ENCODE measurements at places on chromosomes 2 and 18.

DNA sequence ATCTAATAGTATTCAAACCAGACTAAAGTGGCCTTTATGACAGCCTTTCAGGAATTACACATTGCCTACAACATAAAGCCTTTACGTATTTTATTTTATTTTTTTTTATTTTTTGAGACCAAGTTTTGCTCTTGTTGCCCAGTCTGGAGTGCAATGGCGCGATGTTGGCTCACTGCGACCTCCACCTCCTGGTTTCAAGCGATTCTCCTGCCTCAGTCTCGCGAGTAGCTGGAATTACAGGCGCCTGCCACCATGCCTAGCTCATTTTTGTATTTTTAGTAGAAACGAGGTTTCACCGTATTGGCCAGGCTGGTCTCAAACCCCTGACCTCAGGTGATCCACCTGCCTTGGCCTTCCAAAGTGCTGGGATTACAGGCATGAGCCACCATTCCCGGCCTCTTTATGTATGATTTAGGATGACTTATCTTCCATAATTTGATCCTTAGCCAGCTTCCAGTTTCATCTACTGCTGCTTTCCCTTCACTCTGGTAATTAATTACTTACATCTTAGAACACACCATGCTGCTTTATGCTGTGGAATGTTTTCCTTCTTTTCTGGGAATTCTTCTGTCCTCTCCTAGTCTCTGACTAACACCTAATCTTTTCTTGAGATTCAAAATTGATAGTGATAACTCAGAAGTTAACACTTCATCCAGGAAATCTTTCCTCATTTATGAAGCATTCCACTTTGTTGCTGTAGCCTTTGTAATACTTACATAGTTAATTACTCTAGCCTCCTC is 2.6 kb downstream of the USP14 start:
- DNase-seq = no peak

DNA sequence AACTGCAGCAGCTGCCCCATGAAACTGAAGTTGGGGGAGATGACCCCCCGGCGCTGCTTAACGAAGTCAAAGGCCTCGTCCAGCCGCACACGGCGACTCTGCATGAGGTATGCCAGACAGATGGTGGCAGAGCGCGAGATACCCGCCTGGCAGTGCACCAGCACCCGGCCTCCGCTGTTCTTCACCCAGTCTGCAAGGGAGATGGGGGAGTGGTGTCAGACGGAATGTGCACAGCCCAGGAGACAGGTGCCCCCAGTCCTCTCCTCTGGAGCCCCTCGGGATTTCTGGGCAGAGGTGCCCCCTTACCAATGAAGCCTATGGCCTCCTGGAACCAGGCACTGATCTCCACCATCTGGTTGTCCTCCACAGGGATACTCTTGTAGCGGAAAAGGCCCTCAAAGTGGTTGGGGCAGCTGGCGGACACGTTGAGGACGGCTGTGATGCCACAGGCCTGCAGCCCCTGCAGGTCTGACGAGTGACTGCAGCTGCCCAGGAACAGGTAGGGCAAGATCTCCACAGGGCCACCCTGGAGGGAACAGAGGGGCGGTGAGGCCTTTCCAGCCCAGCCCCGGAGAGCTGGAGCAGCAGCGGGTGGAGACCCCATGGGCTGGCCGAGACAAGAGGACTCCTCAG is 1.3 kb downstream of the DUSP2 start:
- peak; percentile 59 for DNase-seq

- DNase-seq = no peak
Measured at GRCh38 chr2:170972296-170973224, 43.5 kb downstream of the GORASP2 start.

- DNase-seq = no peak
Measured at GRCh38 chr18:10949655-10950054, 199.7 kb downstream of the PIEZO2 start.

- no peak for DNase-seq
Measured at GRCh38 chr2:197310987-197311420, 424 bp upstream of the ANKRD44 start.

DNA sequence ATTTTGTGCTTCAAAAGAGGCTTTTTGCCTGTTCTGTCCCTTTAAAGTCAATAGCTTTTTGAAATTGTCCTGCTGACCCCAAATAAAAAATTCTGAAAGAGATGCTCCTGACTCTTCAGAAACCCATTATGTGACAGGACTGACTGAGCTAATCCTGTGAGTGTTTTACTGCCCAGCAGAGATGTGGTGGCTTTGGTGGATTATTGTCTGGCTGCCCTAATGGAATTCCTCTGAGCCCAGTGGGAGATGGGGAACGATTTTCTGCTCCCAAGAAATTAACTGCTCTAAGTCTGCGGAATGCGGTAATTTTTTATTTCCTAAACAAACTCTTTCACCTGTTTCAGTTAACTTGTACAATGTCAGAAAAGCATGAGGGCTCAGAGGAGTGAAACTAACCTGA is 258.2 kb downstream of the IKZF2 start:
- DNase-seq = peak; percentile 32

DNA sequence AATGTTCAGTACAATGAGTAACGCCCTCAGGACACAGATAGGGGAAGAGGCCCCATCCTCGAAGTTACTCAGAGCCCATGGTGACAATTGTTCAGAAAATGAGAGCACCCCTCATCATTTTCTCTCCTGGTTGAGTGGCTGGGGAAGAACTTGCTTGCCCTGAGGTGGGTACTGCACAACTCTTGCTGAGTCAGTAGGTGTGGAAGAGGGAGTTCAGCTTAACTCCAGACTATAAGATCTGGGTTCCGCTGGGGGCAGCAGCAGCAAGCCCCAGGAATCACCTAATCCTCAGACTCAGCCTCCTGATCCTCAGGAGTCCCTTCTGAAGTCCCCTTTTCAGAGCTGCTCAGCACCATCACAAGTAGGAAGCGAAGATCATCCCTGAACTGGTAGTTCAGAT is 123.7 kb downstream of the PIEZO2 start:
- DNase-seq = peak; percentile 19

- DNase-seq = no peak
Measured at GRCh38 chr2:195122653-195123052, 534.4 kb upstream of the SLC39A10 start.

GRCh38 chr2:199019898-199020507 is 437.7 kb downstream of the SATB2 start:
- peak; percentile 56 for DNase-seq

DNA sequence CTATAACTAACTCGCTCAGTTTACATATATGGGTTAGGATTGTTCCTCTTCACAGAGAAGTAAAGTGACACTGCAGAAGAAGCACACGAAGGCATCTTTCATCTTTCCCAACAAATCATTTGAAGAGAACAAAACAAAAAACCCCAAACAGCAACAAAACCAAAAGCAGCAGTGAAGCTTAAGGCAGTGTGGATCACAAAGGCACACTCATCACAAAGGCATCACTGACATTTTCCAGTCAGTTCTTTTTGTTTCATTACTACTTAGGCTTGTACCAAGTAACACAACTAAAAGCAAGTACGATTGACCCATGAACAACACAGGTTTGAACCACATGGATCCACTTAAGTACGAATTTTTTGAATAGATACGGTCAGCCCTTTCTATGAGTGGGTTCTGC is 75.7 kb downstream of the RNF152 start:
- DNase-seq = no peak

DNA sequence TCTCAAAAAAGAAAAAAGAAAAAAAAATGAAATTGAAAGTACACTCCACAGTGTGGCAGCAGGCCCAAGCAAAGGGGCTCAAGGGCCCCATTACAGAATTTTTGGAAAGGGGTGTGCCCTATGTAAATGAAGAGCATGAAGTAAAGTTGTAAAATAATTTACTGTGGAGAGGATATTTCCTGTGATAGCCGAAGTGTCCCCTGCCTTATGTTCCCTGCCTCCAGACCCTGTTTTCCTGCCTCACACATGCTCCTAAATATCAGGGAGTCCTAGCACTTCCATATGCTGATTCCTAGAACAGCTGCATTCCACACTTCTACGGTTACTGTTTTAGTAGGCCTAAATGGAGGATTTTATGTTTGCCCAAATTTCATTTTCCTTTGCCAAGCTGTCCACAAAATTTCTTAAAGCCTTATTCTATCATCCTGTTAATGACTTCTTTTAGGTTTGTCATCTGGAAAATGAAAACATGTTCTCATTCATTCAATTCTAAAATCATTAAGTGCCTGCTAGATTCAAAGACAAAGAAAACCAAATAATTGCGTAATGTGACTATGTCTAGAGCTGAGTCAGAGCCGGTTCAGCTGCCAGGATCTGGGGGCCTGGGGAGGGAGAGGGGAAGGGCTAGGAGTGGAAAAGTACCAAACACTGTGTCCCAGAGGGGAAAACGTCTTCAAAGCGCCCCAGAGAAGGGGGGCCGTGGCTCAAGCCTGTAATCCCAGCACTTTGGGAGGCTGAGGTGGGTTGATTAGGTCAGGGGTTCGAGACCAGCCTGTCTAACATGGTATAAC is 25.9 kb upstream of the IMPA2 start:
- DNase-seq = no peak

DNA sequence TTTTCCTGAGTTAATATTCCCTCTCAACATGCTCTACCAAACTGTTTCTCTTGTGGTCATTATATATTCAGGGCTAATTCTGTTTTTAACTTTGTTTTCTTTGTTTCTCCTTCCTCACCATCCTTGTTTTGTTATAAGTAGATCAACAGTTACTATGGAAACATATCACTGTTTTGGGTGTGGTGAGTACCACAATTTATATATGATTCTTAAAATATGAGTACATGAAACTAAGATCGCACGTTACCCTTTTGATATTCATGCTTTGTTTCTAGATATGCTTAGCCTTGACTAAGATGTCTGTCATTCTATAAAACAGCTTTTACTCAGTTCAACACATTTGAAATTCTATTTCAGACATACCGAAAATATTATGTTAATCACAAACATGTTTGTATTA is 232.3 kb upstream of the ITGA4 start:
- no peak for DNase-seq

- DNase-seq = no peak
Measured at GRCh38 chr2:225841314-225841713, 441.8 kb downstream of the NYAP2 start.

- no peak for DNase-seq
Measured at GRCh38 chr2:191171286-191171685, 20.5 kb upstream of the STAT4 start.

GRCh38 chr2:204261846-204262245 is 283.4 kb upstream of the PARD3B start:
- no peak for DNase-seq

GRCh38 chr2:196808083-196808665 is 981 bp downstream of the C2orf66 start:
- no peak for DNase-seq

DNA sequence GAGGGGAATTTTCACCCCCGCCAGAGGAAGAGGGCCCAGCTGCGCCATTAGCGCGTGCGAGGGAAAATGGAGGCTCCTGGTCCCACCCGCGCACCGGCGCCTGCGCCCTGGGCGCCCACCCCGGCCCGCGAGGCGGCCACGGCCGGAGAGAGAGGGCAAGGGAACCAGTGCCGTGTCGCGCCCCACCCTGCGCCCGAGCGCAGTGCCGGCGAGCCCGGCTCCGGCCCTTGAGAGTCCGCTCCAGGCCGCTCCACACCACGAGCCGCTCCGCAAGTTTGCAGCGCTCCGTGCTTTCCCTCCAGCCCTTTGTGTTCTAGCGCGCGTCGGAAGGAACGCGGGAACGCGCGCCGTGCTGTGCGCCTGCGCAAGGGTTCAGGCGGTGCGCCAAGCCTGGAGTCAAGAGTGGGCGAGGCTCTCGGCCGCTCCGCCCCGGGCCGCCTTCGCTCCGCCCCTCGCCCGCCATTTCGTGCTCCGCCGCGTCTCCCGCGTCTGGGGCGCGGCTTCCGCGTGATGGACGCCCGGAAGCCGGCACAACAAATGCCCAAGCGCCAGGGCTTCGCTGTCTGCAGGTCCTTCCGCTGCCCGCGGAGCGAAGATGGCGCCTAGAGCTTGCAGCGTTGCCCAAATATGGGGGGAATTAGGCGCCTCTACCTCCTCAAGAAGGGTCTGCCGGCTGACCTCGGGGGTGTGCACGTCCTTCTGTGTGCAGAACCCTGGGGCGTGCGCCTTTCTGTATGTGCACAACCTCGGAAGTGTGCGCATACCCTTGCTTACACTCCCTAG is 46.1 kb upstream of the PTMA start:
- DNase-seq = no peak

GRCh38 chr2:35827086-35827485 is 528.5 kb upstream of the CRIM1 start:
- DNase-seq = no peak

GRCh38 chr2:22355816-22356433 is 1029.1 kb upstream of the KLHL29 start:
- peak; percentile 69 for DNase-seq

DNA sequence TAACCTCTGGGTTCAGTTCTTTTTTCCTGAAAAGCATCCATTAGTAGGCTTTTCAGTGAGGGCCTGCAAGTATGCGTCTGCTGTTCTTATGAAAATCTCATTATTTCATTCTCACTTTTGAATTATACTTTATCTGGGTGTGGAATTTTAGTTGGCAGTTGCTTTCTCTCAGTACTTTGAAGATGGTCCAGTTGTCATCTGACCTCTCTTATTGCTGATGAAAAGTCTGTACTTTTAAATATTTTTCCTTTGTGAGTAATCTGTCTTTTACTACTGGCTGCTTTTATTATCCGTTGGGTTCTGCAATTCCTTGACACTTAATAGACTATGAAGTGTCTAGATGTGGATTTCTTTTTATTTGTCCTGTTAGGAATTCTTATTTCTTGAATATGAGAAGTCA is 307.8 kb downstream of the CYP26B1 start:
- no peak for DNase-seq

DNA sequence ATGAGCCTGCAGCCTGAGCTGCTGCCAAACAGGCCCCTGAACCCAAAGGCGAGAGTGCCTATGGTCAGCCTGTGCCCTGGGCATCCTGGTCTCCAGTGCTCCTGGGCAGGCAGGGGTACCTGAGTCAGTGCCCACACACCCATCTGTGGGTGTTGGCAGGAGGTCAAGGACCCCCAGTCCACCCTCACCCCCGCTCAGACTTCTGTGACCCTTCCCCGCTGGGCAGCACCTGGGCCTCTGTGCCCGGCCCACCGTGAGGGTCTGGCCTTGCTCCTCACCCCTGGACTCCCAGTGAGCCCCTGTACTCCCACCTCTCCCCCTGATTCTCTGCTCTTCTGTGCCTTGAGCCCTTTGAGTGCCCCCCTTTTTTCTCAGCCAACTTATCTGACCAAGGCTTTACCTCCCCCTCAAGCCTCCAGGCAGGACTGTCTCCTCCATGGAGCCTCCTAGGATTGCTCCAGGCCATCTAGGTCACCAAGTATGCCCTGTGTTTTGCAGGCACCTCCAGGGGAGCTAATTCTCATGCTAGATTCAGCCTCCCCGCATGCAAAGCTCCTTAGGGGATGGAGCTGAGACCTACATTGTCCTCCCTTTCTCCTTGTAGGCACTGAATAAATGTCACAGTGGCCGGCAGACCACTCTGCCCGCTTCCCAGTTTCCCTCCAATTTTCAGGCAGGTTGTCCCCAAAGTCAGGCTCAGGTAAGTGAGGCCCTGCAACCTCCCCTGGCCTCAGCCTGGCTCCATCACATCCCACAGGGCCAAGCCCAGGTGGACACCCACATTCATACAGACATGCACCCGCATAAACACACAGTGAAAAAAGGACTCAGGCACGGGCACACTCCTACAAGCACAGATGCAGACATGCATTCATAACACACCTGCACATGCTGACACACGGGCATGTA is 21.9 kb upstream of the PTMA start:
- DNase-seq = no peak
